ENCODE measurements at places on chromosomes 4 and X. TPM values are rescaled to one million over a fixed set of nuclear protein-coding genes. Genes with fewer than 3 reads are reported as not detected.
A peak's percentile ranks its signal among the peaks of the same experiment; 100 is the strongest.

Gene ADGRG2
- total RNA-seq = 18.7 TPM

Gene SLC4A4
- 1.2 TPM for total RNA-seq

Gene MAGEB10
- total RNA-seq = not detected

Gene CHIC2
- total RNA-seq = 63.0 TPM

Gene ADRA2C
- 75.0 TPM for total RNA-seq

Gene MAGEA11
- not detected for total RNA-seq

Gene TAF7L
- total RNA-seq = not detected

Gene ETDA
- not detected for total RNA-seq

Gene ARAP2
- total RNA-seq = 10.5 TPM

- no peak for DNase-seq
These were observed 833.6 kb upstream of the AGA start for GRCh38 chr4:178275671-178276360.

- DNase-seq = no peak
These were observed 56.2 kb upstream of the CHRDL1 start for GRCh38 chrX:110851780-110852179.

DNA sequence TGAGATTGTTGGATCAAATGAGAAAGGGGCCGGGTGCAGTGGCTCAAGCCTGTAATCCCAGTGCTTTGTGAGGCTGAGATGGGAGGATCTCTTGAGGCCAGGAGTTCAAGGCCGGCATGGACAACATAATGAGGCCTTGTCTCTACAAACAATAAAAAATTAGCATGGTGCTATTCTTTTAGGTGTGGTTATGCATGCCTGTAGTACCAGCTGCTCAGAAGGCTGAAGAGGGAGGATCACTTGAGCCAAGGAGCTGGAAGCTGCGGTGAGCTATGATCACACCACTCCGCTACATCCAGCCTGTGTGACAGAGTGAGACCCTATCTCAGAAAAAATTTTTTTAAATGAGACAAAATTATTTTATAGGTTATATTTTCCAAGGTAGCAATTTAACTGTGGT is 49.7 kb upstream of the TMEM150C start:
- DNase-seq = no peak

DNA sequence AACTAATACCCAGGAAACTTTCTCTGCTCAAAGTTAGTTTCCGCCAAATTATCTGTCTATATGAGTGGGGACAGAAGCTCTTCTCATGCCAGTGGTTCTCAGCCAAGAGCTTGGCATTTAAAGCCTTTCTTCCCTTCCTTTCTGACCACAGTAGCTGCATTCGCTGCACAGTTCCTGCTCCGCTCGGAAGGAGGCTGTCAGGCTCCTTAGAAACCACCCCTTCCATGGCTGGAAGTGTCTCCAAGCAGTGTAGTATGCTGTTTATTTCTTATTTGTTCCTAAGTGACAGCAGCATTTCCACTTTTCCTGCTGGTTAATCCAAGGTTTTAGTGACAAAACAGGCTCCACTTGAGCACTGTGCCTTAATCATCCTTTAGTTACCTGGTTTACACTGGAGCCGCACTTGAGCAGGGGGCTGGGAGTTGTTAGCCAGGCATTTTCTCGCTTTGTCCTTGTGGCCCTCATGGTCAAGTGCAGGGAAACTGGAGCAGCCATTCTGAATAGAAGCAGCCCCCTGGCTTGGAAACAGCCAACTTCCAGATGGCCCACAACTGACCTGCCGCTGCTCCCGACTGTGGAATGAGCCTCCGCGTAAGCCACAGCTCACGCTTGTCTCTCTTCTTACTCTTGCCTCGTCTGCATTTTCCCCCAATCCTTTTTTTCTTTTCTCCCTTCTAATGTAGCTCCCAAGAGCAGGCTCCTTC is 739.4 kb upstream of the TENM3 start:
- no peak for DNase-seq

GRCh38 chrX:30573125-30573524 is 4.4 kb downstream of the TASL start:
- no peak for DNase-seq

DNA sequence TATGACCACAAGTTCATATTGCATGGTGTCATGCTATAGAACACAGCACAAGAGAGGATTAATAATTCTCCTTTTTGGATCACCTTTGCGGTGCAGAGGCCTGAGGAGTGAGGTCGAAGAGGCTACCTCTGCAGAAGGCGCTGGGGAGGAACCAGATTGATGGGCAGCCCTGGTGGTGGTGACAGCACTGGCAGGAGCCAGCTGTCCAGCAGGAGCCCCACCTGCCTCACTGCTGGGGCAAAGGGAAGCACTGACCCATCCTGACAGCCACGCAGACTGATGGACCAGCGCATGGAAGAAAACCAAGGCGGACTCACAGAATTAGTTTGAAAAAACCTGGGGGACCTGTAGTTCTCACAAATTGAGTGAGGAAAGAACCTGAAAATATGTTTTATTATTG is 50.9 kb downstream of the COX18 start:
- DNase-seq = no peak

- peak; percentile 57 for DNase-seq
These were observed 668 bp upstream of the TAPT1 start for GRCh38 chr4:16226816-16227461.

GRCh38 chr4:102537269-102537668 is 36.1 kb downstream of the NFKB1 start:
- no peak for DNase-seq

GRCh38 chr4:13529128-13529919 is 15.0 kb downstream of the NKX3-2 start:
- DNase-seq = no peak

- DNase-seq = no peak
These were observed 27.3 kb downstream of the ANXA3 start for GRCh38 chr4:78578674-78579425.

GRCh38 chr4:54225598-54226403 is 3.3 kb upstream of the PDGFRA start:
- peak; percentile 24 for DNase-seq

- DNase-seq = no peak
These were observed 104.1 kb downstream of the ATXN3L start for GRCh38 chrX:13215729-13216128.

GRCh38 chr4:31104043-31104442 is 383.9 kb downstream of the PCDH7 start:
- no peak for DNase-seq

DNA sequence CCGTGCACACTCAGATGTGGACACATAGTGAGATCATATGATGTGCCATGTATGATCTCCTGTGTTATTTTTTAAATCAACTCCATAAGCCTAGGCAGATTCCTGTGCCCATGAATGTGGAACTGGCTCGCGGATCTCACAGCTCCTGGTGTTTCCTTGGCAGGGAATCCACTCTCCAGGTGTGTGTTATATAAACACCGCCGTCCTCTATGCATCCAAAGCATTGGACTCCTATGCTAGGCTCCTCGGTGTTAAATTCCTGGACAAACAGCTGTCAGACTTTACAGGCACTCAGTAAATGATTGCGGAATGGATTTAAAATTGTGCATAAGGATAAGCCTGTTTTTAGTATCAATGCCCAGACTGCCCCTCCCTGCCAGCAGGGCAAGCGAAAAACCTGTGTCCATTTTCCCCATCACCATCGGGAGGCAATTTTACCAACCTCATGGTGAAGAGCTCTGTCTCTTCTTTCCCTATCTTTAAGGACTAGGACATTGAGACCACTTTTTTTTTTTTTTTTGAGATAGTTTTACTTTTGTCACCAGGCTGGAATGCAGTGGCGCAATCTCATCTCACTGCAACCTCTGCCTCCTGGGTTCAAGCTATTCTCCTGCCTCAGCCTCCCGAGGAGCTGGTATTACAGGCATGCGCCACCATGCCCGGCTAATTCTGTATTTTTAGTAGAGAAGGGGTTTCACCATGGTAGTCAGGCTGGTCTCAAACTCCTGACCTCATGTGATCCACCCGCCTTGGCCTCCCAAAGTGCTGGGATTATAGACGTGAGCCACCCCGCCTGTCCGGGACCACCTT is 23.6 kb upstream of the GPR78 start:
- DNase-seq = no peak

- no peak for DNase-seq
These were observed 21.4 kb downstream of the NKX1-1 start for GRCh38 chr4:1384675-1385372.

DNA sequence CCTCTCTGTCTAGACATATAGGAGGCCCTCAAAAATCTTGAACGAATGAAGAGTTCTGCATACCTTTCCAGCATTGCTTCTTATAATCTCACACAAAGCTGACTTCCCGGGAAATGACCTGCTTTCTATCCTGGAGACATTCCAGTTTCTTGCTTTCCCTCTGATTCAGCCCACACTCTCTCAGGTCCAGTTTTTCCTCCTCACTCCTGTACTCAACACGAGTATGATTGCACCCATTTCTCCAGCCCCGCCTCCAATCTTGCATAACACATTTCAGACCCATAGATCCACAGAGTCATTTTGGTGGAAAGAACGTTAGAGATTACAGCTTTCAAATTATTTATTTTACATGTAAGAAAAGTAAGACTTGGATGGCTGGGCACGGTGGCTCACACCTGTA is 127.5 kb upstream of the TLR3 start:
- no peak for DNase-seq

DNA sequence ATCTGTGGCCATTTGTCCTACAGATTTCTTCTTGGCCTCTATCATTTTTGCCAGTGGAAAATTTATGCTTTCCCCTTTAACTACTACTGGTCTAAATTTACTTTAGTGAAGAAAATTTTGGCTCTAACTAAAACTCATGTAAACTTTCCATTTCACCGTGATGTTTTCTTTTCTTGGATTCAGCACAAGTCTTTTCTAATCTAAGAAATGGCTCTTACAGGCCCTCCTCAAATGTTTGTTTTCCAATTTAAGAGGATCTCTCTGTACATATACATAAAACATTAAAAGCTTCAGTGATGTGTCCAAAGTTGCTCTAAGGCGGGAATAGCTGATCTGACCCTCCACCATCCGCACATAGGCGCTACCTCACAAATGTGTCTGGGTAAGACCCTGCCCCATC is 68.1 kb downstream of the MAML3 start:
- no peak for DNase-seq

DNA sequence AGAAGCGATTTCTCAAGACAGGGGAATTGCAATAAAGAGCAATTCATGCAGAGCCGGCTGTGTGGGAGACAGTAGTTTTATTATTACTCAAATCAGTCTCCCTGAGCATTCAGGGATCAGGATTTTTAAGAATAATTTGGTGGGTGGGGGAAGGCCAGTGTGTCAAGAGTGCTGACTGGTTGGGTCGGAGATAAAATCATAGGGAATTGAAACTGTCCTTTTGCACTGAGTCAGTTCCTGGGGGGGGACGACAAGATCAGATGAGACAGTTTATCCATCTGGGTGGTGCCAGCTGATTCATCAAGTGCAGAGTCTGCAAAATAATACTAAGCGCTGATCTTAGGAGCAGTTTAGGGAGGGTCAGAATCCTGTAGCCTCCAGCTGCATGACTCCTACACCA is 502.4 kb downstream of the NLGN4X start:
- no peak for DNase-seq

DNA sequence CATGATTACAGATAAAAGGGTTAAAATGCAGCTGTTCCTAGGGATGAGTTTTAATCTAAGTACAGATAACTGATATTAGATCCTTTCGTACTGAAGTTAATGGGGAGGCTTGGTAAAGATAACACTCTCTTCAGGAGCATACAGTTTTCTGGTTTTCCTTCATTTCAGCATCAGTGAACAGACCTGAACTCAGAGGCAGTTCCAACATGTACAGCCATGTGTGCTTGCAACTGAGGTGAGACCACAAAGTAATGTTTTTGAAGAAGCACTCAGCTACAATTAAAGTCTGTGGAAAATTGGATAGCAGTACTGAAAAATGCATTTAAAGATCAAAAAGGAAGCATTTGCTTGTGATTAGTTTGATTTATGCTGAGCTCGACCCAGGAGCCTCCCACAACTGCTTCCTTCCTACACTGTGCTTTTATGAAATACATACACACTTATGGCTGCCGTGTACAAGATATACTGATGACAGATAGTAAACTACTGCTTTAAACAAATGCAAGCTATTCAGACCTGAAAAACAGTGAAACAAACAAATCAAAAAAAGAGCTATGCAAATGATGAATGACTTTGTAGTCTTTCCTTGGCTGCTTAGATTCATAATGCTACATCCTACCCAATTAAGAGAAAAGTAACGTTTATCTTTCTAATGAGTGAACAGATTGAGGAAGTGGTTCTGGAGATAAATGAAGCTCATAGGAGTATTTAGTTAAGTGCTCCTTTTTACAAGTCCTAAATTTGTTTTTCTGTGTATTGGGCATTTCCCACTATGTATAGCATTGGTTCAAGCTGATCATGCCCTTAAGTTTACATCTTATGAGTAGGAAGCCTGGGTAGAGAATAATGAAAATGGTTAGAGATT is 68.4 kb downstream of the PDLIM5 start:
- no peak for DNase-seq

DNA sequence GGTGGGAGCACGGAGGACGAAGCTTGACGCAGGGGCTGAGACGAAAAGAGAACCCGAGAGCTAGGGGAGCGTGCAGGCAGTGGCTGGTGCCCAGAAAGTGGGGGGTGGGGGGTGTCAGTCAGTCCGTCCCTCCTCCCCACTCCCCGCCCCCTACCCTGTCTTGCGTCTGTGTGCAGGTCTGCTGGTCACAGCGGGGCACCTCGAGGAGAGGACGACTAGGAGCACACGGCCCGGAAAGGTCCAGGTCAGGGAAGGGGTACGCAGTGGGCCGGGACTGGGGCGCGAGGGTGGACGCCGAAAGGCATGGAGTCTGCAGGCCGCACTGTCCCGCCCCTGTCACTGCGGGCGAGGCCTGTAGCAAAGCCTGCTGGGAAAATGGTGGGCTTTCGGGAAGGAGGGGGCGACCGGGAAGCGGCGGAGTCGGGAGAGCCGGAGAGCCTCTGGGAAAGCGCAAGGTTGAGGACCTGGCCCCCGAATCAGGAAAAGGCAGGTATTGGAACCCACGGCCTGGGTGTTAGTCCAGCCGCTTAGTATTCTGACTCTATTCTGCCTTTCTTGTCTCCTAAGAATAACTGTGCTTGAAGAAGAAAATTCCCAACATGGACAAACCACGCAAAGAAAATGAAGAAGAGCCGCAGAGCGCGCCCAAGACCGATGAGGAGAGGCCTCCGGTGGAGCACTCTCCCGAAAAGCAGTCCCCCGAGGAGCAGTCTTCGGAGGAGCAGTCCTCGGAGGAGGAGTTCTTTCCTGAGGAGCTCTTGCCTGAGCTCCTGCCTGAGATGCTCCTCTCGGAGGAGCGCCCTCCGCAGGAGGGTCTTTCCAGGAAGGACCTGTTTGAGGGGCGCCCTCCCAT is 769 bp downstream of the TCEAL1 start:
- DNase-seq = peak; percentile 72

Measured in uterus (tissue), 4 donors.